ENCODE measurements at places on chromosomes 4 and X. TPM values are rescaled to one million over a fixed set of nuclear protein-coding genes. Genes with fewer than 3 reads are reported as not detected.

The STPG2 gene
- total RNA-seq: not detected

The CXCL1 gene
- 16.6 TPM for total RNA-seq

The USP51 gene
- 0.69 TPM for total RNA-seq

The PITX2 gene
- 1.6 TPM for total RNA-seq

The ASB9 gene
- 25.2 TPM for total RNA-seq

The RPL10 gene
- total RNA-seq: 5,158 TPM

The KCTD8 gene
- total RNA-seq: not detected

The RS1 gene
- total RNA-seq: not detected

The PGAM4 gene
- total RNA-seq: 0.17 TPM

The LEF1 gene
- total RNA-seq: not detected

The RAB33A gene
- total RNA-seq: 0.25 TPM

The HMGN5 gene
- 2.7 TPM for total RNA-seq

The PPM1K gene
- total RNA-seq: 1.4 TPM

The TKTL2 gene
- total RNA-seq: not detected

The ZNF275 gene
- total RNA-seq: 6.2 TPM

The TACR3 gene
- total RNA-seq: not detected

The SSX2B gene
- not detected for total RNA-seq

The NHS gene
- total RNA-seq: 5.7 TPM

The GYPE gene
- not detected for total RNA-seq

The TRIM75 gene
- total RNA-seq: not detected

The VAMP7 gene
- 37.8 TPM for total RNA-seq

The ITIH6 gene
- not detected for total RNA-seq

The SYP gene
- 3.1 TPM for total RNA-seq

The POF1B gene
- total RNA-seq: 3.3 TPM

The IL1RAPL1 gene
- not detected for total RNA-seq

The IRS4 gene
- not detected for total RNA-seq

The HDX gene
- total RNA-seq: 2.0 TPM

The GIMD1 gene
- not detected for total RNA-seq

The PORCN gene
- 16.1 TPM for total RNA-seq

The ANKRD50 gene
- total RNA-seq: 5.4 TPM

The CLNK gene
- not detected for total RNA-seq

The CYTL1 gene
- total RNA-seq: not detected

The SORCS2 gene
- 4.7 TPM for total RNA-seq

The GPR173 gene
- total RNA-seq: 0.01 TPM

The GPR82 gene
- total RNA-seq: not detected

Measured in A549 treated with DMSO at 1 μM for 4 hours (cell line).